ENCODE measurements at places on chromosomes 1 and 21.

GRCh38 chr1:30754684-30755171 is 2.8 kb downstream of the LAPTM5 start:
- DNase-seq = no peak

DNA sequence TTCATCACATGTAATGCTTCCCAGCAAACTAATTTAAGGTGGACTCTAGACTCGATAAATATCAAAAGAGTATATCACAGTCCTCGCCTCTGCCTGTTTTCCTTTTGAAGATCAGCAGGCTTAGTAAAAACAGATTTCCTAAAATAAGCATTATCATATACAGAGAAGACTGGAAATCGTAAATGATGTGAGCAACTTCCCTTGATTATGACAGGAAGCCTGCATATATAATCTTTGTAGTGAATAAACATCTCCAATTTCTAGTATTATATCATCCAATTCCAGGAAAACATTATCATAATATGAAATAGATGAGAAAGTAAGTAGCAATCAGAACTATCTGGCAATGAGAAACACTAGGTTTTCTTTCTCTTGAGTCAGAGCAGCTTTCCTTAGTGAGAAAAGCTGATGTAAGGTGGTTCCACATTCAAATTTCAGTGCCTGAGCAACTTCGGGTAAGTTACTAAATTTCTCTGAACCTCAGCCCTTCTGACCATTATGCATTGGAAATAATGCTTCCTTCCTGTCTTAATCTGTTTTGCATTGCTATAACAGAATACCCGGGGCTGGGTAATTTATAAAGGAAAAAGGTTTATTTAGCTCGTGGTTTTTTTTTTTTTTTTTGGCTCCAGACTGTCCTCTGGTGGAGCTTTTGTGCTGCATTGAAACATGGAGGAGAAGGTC is 12.6 kb upstream of the POU2F1 start:
- DNase-seq = no peak

DNA sequence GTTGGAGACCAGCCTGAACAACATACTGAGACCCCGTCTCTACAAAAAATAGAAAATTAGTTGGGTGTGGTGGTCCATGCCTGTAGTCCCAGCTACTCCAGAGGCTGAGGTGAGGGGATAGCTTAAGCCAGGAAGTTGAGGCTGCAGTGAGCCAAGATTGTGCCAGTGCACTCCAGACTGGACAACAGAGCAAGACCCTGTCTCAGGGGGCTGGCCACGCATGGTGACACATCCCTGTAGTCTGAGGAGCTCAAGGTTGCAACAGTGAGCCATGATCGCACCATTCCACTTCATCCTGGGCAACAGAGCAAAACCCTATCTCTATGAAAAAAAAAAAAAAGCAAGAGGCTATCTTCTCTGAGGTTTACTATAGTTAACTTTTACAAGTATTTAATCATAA is 12.7 kb upstream of the UBE4B start:
- DNase-seq = no peak

DNA sequence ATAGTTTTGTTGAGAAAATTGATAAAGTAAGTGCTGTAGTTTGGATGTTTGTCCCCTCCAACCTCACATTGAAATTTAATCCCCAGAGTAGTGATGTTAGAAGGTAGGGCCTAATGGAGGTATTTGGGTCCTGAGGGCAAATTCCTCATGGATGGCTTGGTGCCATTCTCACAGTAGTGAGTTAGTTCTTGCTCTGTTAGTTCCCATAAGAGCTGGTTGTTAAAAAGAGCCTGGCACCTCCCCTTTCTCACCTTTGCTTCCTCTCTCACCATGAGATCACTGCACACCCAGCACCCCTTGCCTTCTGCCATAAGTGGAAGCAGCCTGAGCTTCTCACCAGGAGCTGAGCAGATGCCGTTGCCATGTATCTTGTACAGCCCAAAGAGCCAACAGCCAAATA is 354.8 kb upstream of the NFIA start:
- no peak for DNase-seq

- DNase-seq = no peak
Observed at GRCh38 chr1:107640207-107640606, 324.8 kb downstream of the VAV3 start.

DNA sequence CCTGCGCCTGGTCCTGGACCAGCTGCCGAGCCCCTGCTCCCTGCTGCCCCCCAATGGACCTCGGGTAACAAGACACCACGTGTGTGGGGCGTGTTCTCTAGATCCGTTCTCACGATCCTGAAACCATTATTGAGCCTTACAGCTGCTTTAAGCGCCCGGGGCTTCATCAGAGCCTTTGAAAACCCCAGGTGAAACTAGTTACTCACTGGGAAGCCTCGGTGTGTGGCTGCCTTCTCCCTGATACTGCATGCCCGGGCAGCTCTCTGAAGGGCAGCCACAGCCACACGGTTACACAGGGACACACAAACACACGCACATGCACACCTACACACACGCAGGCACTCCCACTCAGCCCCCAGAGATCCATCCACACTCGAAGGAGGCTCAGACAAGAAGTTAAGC is 5.3 kb downstream of the HES2 start:
- DNase-seq = no peak

DNA sequence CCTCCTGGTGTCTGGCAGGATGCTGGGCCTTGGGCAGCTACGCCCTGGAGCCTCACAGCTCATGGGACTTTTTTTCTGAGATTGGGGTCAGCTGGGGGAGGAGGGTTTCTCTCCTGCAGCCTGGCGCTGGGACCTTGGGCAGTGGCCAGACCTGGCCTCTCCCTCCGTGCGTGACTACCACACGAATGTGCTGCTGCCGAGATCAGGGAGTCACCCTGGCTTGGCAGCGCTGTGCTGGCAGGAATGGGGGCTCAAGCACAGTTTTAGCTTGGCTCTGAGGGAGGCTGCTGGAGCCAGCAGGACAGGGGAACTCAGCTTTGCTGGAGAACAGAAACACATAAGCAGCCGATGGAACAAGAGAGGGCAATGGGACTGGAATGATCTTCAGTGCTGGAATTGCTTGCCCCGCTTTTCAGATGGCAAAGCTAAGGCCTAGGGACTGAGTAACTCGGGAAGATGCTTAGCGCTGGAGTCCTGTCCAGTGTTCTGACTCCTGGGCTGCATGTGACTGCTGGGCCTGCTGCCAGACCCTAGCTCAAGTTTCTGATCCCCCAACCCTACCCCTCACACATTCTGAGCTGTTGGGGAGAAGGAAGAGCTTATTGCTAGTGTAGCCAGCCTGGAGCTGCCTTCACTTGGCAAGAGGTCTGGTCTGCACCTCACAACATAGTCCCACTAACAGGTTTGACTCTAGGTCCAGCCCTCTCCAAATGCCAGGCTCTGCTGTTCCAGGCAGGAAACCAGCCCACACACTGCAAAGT is 69.9 kb downstream of the NAV1 start:
- no peak for DNase-seq

DNA sequence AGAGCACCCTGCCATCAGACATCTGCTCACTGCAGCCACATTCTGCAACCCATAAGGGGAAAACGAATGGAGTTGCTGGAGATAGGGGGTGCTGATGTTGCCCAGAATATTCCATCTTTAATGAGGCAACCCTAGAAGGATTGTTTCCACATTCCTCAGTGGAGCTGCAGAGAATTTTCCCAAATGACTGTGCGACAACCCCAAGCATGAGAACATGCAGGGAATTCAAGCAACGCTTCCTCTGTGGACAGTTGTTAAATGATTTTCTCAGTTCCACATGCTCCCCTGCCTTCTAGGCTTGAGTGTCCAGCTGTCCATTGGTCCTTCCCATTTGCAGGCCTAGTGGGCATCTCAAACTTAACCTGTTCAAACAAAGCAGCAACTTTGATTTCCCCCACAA is 20.5 kb upstream of the UBL4B start:
- no peak for DNase-seq

GRCh38 chr1:230306169-230306568 is 120.0 kb downstream of the PGBD5 start:
- DNase-seq = no peak

GRCh38 chr1:2523891-2524609 is 2.3 kb downstream of the PANK4 start:
- DNase-seq = no peak

GRCh38 chr21:46220275-46220810 is 8.2 kb downstream of the LSS start:
- DNase-seq = no peak

DNA sequence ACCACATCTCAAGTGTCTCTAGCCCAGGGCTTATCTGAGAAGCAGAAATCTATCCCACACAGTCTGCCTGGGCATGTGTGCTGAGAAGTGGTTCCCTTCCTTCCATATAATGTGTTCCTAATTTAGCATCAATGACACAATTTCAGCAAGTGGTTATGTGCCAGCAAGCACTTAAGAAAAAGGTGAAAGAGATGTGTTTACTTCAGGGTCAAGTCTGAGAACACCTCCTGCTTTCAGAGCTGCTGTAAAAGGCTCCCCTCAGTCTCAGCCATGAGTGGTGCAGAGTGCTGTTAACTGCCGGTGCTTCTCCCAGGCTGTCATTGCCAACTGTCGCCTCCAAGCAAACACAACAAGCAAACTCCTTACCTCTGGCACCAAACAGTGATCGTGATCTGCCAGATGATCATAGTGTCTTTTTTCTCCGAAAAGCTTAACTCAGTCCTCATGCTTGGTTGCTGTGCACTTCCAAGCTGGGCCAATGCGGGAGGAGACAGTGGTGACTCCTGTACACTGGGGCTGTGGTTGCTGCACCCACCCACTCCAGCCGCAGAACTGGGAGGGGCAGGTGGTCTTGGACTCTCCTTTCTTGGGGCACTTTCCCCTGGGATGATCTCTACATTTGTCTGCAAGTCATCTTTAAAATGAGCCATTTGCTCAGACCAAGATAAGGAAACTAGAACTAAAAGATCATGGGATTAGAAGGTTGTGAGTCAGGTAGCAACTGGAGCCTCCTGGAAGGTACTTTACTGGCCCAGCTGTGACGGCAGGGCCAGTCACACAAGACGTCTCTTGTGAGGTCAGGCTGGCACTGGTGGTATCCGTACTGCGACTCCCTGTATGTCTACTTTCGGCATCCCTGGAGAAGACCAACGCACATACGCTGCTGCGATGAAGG is 32.4 kb downstream of the ATP1A1 start:
- no peak for DNase-seq

- DNase-seq = no peak
Observed at GRCh38 chr1:203626910-203627246, 246 bp downstream of the ATP2B4 start.

DNA sequence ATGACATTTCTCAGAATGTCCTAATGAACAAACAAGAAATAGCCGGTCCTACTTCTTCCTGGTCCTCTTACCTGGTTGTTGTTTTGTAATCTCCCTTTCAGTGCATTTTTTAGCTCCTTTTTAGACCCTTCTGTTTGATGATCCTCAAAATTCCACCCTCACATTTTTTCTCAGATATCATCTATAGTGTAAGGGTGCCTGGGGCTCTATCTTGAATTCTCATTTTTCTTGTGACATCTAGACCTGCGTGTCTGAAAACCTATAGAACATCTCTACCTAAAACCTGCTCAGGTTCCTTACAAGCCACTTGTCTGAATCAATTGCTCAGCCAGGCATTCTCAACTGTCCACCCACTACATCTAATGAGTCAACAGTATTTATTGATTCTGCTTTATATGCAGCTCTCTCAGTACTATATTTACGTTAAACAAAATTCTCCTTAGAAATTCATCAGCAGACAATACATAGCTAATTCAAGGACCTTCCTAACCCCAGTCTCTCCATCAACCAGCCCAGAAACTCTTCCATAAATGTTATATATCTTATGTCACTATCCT is 36.5 kb upstream of the USH2A start:
- DNase-seq = no peak

GRCh38 chr21:17578162-17578561 is 34.5 kb downstream of the BTG3 start:
- DNase-seq = no peak

GRCh38 chr1:47685763-47686066 is 247.9 kb downstream of the FOXD2 start:
- DNase-seq = no peak

- no peak for DNase-seq
Observed at GRCh38 chr1:62384276-62385005, 52.4 kb upstream of the USP1 start.

- DNase-seq = no peak
Observed at GRCh38 chr1:216346526-216346925, 76.7 kb downstream of the USH2A start.

- DNase-seq = no peak
Observed at GRCh38 chr1:223887747-223888418, 42.1 kb upstream of the TP53BP2 start.

GRCh38 chr1:242847390-242847993 is 323.0 kb upstream of the PLD5 start:
- no peak for DNase-seq

- no peak for DNase-seq
Observed at GRCh38 chr1:89087241-89087640, 22.2 kb upstream of the GBP1 start.

All from stimulated activated CD8-positive, alpha-beta memory T cell treated with anti-CD3 and anti-CD28 coated beads, Interleukin-4, amount 100 ng/mL, for 1 hour (primary cell).